NCI-H1930 (cell line): ENCODE measurements at places on chromosomes 16 and 17.

DNA sequence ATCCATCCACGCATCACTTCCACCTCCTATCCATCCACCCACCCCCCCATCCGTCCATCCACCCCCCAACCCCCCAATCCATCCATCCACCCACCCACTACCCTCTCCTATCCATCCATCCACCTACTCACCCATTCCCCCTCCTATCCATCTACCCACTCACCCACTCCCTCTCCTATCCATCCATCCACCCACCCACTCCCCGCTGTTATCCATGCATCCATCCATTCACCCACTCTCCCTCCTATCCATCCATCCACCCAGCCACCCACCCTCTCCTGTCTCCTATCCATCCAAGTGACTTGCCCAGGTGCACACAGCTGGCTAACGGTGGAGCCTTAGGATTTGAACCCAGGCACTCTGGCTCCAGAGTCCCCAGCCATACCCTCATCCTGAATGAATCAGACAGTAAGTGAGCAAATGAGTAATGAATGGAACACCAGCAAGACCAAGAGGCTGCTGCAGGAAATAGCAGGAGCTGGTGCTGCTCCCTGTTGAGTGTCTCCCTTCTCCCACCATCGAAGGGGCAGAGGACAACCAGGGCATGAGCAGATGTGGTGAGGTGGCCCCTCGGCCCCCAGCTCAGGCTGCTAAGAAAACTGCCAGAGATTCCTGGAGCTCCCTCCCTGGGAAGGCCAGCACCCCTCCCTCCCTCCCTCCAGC is 62.5 kb downstream of the LITAF start:
- no peak for DNase-seq

DNA sequence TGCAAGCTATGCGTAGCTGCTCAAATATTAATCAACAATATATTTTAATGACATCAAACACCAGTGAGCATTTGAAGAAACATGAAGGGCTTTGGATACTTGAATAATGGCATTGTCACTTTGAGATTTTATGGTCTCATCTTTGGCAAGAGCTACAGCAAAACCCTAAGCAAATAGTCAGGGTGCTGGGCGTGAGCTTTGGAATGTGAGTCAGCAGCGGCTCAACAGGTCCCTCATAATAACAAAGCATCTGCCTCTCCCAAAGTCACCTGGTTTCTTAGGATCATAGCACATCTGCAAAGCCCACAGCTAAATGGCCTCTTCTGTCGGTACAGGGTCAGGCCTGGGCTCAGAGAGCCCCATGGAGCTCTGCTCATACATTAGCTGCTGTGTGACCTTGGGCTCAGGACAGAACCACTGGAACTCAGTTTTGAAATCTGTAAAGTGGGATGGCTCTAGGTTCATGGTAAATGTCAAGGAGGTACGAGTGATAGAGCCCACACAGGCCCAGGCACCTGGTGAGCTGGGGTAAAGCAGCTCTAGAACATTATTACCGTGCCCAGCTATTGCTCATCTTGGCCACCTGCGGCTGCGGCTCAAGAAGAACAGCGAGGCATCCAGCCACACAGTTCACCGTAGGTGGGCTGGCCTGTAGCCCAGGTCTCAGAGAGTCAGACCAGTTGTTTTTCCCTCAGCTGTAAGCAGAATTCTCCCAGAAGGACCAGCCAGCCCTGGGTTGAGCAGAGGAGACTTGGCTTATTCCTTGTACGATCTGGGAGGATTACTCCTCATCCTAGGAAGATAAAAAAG is 544.5 kb upstream of the CDH11 start:
- no peak for DNase-seq

GRCh38 chr17:18111330-18111971 is 2.9 kb downstream of the MYO15A start:
- DNase-seq = no peak

DNA sequence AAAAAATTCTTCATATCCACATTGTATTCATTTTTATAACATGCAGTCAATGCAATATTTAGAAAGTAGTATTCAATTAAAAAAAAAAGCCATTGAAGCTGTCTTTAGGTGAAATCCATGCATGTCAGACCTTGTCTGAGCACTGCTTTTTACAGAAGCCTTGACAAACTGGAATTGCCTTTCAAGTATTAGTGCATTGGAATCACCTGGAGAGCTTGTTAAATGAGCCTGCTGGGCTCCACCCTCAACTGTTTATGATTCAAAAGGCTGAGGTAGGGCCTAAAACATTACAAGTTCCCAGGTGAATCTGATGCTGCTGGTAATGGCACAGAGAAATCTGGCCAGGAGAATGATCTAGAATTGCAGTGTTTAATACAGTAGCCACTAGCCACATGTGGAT is 85.8 kb downstream of the HIC1 start:
- no peak for DNase-seq

DNA sequence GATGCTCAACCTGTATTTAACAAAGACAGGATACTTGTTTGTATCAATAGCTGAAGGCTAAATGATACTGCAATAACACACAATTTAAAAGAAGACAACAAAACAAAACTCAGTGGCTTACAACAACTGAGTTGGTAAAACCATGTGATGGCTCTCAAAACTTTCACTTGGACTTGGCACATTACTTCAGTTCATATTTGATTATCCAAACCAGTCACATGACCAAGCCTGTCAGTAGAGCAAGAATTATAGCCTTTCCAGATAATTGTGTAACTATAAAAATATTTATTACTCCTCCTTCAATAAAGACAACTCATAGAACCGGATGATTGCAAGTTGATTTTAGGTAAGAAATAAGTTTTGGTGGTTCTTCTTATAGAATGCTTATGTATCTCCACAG is 56.8 kb downstream of the NQO1 start:
- no peak for DNase-seq

DNA sequence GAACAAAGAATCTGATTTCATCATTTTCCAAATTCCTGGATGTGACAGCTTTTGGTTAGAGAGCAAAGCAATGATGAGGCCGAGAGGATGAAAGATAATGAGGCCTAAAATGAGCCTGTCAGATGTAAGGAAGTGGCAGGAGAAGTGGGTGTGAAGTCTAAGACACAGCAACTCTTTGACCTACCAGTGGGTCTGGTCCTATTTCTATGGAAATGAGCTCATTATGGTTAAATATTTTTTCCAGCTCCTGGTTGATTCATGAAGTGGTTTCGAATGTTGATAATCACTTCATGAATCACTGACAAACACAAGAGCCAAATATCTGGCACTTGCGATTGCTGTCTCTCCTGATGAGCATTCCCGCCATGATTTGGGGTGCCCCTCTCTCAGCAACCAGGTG is 273.3 kb upstream of the CDH5 start:
- no peak for DNase-seq

DNA sequence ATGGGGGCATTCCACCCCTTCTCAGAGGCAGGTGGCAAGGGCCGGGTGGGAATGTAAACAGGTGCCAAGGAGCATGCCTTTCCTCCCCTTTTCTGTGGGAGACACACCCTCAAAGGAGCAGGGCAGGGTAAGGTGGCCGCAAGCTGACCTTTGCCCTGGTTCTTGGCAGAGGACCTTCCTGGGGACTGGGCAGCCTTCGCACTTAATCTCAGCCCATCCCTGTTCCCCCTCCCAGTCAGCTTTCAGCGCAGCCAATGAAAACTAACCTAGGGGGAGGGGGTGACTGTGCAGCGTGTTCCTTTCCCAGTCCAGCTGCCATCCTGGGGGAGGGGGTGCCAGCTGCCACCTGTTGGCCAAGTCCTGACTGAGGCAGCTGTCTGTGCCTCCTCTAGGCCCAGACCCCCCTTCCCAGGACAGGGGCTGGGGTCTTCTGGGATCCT is 2.8 kb downstream of the TRAF4 start:
- DNase-seq = no peak

DNA sequence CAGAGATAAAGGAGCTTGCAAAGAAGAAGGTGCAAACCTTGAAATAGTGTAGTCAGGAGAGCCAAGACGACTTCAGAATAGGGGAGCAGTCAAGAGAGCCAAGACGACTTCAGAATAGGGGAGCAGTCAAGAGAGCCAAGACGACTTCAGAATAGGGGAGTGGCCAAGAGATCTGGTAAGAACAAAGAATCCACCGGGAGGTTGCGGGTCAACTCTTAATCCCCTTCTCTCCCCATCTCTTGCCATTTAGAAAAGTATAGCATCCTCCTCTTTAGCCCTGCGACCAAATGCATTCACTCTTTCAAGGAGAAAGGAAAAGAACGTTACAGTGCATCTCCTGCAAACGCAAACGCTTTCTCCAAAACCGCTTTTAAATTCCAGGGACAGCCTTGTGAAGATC is 713 bp downstream of the KNOP1 start:
- DNase-seq = no peak

DNA sequence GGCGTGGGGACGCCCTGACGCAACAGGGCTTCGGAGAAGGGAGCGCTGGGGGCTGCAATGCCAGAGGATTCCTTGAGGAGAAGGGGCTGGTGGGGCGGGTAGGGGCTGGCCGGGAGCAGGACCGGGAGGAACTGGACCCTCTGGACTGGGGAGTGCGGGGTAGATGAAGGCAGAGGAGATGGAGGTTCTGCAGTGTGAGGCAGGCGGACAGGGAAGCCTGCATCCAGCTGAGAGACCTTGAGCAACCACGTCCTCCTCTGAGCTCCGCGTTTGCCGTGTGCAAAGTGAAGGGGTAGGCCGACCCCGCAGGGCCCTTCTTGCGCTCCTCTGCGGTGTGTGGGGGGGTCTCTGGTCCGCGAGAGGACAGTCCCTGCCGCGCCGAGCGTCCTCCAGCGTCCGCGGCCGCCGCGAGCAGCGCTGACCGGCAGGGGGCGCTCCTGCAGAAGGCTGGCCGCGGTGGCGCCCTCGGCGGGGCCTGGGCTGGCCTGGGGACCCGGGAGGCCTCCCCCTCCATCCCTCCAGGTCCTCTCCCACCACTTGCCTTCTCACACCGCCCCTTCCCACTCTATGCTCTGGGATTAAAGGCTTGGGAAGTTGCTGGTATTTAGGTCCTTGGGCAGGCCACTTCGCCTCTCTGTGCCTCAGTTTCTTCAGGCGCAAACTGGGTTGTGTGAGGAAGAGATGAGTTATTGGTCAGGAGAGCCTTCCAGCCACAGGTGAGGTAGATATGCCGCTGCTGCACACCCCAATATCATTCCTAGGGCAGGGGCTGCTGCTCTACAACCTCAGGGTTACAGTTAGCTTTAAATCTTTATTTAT is 9.6 kb upstream of the WNT9B start:
- peak; percentile 45 for DNase-seq

- DNase-seq = no peak
Measured at GRCh38 chr16:66508248-66508913, 41.5 kb downstream of the TK2 start.

DNA sequence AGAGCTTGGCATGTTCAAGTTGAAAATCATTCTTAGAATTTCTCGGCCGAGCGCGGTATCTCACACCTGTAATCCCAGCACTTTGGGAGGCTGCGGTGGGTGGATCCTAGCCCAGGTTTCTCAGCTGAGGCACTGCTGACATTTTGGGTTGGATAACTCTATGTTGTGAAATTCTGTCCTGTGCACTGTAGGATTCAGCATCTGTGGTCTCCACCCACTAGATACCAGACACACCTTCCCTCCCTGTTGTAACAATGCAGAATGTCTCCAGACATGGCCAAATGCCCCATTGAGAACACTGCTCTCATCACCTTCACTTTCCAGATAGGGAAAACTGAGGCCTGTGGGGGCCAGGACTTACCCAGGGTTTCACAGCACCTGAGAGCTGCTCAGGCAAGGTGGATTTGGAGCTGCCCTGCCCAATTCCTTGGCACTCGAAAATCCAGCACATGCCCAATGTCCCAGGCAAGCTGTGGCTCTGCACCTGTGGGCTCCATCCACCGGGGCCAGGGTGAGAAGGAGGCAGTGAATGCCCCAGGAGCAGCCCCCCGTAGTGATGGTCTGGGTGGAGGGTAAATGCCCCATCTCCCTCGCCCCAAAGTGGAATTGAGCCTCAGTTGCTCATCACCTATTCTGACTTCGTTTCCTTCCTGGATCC is 20.2 kb upstream of the TVP23A start:
- no peak for DNase-seq

GRCh38 chr16:68234188-68235107 is 1.5 kb downstream of the ESRP2 start:
- no peak for DNase-seq

- no peak for DNase-seq
Measured at GRCh38 chr17:21171309-21171922, 42.5 kb downstream of the TMEM11 start.

- no peak for DNase-seq
Measured at GRCh38 chr16:57140931-57141668, 44.7 kb downstream of the PSME3IP1 start.

DNA sequence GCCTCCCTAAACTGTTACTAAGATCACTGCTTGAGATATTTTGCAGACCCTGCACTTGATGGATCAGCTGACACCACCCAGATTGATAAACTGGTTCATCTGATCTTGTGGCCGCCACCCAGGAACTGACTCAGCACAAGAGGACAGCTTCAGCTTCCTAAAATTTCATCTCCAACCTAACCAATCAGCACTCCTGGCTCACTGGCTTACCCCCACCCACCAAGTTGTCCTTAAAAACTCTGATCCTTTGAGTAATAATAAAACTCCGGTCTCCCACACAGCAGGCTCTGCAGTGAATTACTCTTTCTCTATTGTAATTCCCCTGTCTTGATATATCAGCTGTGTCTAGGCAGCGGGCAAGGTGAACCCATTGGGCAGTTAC is 174.8 kb downstream of the UTP18 start:
- DNase-seq = no peak

GRCh38 chr17:75849279-75849646 is 5.1 kb upstream of the UNC13D start:
- DNase-seq = no peak

DNA sequence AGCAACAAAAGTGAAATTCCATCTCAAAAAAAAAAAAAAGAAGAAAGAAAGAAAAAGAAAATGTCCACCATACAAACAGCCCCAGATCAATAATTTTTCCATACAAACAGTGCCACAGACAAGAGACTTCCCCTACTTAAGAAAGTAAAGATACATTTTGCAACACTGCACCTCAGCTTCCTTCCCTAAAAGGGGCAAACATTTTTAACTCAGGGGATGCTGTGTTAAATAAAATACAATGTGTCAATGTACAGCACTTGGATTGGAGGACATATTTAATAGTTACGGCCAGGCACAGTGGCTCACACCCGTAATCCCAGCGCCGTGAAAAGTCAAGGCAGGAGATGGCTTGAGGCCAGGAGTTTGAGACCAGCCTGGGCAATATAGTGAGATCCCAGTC is 22.3 kb downstream of the MYH11 start:
- DNase-seq = no peak

DNA sequence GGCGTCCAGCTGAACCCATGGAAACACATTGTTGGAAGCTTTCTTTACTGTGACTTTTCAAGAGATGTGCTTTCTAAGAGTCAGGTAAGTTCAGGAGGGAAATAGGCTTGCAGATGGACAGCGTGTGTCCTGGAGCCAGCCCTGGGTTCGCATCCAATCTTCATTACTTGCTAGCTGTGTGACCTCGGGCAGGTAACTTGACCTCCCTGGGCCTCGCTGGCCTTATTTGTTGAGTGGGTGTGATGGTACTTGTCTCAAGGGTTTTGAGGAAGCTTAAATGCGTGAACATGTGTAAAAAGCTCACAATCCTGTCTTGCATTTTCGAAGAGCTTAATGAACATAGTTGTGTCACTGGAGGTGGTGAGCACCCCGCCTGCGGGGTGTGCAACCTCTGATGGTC is 11.8 kb downstream of the ADGRG1 start:
- no peak for DNase-seq

GRCh38 chr17:34245351-34245905 is 9.7 kb upstream of the CCL2 start:
- DNase-seq = no peak

GRCh38 chr17:9223531-9223930 is 202.2 kb downstream of the NTN1 start:
- no peak for DNase-seq
